ENCODE measurements at places on chromosomes 1 and 21.
A peak's percentile ranks its signal among the peaks of the same experiment; 100 is the strongest.

GRCh38 chr1:172254521-172255222, 165.8 kb upstream of the C1orf105 start:
- DNase-seq = peak; percentile 43

GRCh38 chr1:243942196-243943150, 92.4 kb upstream of the AKT3 start:
- DNase-seq = no peak

DNA sequence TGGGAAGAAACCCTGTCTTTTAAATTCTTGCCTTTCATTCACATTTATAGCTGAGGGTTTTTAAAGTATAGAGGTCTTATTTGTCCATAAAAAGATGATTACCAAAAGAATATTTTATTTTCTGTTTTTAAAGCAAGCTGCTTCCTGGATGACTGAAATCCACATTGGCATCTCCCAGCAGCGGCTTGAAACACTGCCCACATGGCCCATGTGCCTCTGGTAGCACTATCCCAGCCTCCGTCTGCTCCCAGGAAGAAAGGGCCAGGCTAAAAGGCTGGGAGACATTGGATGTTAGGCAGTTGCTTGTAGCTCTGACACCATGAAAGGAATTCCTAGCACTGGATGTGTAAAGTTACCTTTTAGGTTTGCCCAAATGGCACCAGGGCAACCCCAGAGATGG, 169.9 kb upstream of the CACNA1E start:
- DNase-seq = no peak

GRCh38 chr1:58082596-58082995, 463.9 kb downstream of the OMA1 start:
- no peak for DNase-seq

DNA sequence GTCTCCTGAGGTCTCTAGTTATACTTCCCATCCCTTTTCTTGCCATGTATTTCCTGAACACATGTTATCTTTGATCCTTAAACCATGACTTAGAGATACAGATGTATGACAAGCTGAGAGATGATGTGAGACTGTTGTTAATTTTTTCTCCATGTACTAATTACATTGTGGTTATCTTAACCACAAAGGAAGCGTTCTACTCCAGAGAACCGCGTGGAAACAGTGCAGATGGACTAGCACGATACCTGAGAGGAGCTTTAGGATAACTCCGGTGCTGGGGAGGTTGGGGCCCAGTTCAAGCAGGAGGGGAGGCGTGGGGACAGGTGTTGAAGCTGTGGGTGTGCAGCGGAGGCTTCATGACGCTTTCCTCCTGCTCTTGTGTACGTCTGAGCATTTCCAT, 17.5 kb downstream of the PDE9A start:
- DNase-seq = no peak

DNA sequence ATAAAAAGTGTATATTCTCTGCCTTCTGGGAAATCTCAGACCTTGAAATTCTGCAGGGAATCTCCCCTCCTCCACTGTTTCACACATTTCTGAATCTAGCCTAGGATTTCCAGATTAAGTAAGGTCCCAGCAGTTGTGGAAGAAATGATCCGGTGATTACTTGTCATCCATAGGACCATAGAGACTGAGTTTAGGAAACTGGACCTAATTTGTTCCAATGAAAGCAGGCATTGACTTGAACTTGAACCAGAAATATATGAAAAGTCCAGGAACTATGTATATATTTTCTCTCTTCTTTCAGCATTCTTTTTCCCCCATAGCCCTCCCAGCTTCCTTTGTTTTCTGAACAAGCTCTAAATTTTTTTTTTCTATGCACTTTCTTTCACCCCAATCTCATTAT, 149.5 kb upstream of the SPAG17 start:
- DNase-seq = no peak

Measured in SK-MEL-5 (cell line).